Activated CD8-positive, alpha-beta memory T cell treated with anti-CD3 and anti-CD28 coated beads for 48 hours (primary cell): ENCODE measurements at places on chromosomes 7 and 10.

- no peak for DNase-seq
Measured at GRCh38 chr7:37920849-37921805, 687 bp downstream of the EPDR1 start.

- no peak for DNase-seq
Measured at GRCh38 chr7:70793821-70794220, 338.1 kb upstream of the GALNT17 start.

DNA sequence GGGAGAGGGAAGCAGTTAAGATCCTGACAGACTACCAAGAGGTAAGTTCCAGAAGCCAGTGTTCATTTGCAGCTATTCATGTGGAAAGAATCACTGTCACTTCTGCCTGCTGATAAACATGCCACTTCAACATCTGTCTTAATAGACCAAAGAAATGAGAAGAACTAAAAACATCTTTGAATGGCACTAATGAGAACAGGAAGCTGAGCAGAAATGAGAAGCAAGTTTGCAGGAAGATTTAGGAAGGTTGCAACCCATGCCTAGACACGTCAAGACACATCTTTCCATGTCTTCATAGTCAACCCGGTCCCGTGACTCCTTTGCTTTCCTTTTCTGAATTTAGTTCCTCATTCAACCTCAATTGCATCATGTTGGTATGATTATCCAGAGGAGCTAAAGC, 180.0 kb downstream of the PDE1C start:
- no peak for DNase-seq

DNA sequence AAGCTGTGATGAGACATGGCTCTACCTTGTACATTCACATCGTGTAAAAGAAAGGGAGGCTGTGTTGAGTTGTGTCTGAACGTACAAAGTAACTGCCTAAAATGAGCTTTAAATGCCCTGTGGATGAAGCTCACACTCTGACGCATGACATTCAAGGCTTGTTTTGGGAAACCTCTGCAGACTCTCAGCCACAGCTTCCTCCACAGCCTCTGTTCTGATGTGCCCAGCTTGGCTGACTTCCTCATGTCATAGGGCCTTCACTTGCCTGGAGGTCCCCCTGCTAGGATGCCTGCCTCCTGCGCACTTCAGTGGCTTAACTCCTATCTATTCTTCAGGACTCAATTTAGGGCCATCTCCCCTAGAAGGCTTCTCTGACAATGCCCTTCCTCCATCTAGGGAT, 230.0 kb upstream of the HABP2 start:
- no peak for DNase-seq

DNA sequence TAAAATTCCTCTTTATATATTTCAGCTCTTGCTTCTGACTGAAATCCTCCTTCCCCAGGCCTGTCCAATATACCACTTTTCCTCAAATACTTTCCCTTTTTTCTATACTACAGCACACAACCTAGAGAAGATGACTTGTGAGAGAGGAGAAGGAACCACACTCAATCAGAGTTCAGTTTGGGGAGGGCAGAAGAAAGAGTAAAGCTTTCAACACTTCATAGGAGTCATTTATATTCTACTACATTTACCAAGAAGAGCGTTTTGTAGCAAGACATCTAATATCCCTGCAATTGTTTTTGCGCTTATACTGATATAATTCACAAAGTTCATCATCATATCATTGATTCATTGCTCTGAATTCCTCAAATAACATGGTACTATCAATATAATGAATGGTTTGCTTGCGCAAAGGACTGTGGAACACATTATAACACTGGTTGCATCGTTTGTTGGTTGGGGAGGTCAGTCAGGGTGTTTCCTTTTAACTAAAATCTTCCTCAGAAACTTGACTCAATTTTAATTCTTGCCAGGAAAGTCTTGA, 792.5 kb upstream of the CELF2 start:
- DNase-seq, result no peak
